ENCODE measurements at places on chromosomes 3 and 15.

DNA sequence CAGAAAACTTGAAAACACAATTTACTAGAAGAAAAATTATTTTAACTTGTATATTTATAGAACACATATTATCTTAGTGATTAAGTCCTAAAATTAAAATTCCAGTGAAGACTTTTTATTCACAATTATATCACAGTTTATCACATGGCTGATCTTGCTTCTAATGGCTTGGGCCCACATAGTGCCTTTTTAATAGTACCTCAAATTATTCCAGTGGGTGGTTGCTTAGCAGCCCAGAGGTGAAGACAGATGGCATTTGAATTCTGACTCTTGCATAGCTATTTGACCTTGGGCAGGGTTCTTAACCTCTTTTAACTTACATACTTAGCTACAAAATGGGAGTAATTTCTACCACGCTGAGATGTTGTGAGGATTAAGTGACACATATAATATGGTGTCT, 214.7 kb upstream of the SGO1 start:
- no peak for DNase-seq

DNA sequence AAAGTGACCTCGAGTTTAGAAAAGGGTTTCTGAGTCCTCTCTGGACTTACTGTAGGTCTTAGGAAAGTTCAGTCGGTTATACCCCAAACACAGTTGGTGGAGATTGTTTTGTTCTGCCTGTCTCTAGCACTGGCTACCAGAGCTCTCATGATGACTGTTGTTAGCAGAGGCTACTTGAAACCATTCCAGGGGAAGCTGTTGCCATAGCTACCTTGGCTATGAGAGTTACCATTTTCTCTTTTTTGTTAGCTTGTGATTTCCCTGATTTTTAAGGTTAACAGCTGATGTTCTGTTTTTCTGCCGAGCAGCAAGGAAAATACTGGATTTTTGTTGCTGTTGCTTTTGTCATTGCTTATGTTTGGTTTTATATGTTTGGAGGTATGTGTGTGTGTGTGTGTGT, 26.7 kb downstream of the ABHD2 start:
- no peak for DNase-seq

- DNase-seq, result no peak
Observed at GRCh38 chr3:56612146-56612545, 55.2 kb downstream of the CCDC66 start.

- DNase-seq, result no peak
Observed at GRCh38 chr3:36804295-36805055, 40.1 kb upstream of the DCLK3 start.

DNA sequence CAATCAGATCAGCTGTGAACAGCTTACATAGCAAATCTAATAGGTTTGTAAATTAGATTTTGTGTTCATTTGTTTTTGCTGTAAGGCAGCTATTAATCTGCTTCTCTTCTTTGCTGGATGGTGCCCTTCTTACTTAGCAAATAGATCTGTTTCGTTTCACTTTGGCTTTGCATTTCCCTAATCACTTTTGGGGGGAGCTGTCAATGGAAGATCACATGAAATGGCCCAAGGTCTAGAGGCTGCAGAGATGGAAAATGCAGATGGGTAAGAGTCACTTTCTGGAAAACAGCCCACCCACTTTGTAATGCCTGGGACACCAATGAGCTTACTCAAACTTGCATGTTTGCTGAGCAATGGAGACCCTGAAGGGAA, 36.4 kb downstream of the ST8SIA2 start:
- no peak for DNase-seq

- no peak for DNase-seq
Observed at GRCh38 chr15:60614028-60614427, 135.1 kb upstream of the ICE2 start.

DNA sequence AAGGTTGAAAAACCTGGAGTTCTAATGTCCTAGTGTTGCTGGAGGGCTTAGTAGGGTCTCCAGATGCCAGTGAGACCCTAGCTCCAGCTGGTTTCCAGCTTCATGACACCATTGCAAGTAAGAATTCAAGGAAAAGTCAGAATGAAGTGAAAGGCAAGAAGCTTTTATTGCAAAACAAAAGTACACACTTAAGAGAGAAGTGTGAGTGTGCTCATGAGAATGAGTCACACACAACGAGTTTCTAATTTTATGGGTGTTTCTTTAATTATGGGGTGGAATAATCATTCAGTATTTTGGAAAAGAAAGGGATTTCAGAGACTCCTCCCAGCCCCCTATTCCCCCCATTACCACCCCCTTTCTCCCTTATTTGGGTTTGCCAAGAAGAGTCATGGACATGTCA, 24.6 kb upstream of the ZNF502 start:
- no peak for DNase-seq

- DNase-seq, result no peak
Observed at GRCh38 chr3:182626484-182627467, 166.5 kb upstream of the ATP11B start.

DNA sequence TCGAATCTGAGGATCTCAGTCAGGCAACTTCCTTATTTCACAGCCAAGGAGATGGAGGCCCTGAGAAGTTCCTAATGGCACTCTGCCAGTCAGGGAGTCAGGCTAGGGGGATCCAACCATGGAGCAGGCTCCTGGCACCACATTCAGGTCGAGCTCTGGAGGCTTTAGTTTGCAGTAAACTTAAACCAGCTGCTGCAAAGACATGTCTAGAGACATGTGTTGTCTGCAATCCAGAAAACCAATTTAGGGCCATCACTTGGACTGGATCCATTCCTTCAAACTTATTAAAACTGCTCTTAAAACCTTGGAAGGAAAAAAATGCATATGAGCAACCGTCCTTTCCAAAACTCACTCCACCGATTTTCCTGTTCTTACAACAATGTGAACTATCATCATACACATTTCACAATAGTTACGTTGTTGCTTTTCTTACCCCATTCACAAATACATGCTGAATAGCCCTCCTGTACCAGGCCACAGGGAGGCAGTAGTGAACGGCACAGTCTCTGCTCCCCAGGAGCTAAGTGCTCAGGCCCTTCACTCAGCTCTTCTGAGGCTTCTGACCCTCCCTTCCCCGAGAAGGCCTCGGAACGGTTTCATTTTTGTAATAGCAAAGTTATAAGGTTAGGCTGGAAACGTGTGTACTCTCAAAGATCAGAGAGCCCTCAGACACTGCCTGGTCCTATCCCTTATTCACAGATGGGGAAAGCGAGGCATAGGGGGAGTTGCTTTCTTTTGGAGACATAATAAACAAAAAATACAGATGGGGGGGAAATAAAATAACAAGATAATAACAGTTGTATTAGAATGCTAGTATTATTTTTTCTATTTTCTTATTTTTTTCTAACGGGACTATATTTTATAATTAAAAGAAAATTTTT, 20.1 kb downstream of the RFT1 start:
- DNase-seq, result no peak

GRCh38 chr3:62332835-62333244, 40.5 kb downstream of the FEZF2 start:
- no peak for DNase-seq

- DNase-seq, result no peak
Observed at GRCh38 chr3:18135060-18135814, 289.9 kb downstream of the SATB1 start.

DNA sequence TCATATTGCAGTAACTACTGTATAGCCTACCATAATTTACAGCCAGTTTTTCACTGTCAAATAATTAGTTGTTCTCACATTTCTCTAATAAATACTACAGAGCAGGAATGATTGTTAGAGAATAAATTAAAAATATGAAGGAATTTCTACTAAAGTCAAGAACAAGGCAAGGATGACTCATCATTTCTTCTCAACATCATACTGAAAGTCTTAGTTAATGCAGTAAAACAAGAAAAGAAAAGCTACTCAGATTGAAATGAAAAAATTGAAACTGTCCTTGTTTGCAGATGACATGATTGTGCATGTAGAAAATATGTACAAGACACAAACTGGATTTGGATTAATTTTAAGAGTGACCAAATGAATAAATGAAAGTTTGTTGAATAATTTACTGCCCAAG, 608.2 kb downstream of the NSUN3 start:
- DNase-seq, result no peak

DNA sequence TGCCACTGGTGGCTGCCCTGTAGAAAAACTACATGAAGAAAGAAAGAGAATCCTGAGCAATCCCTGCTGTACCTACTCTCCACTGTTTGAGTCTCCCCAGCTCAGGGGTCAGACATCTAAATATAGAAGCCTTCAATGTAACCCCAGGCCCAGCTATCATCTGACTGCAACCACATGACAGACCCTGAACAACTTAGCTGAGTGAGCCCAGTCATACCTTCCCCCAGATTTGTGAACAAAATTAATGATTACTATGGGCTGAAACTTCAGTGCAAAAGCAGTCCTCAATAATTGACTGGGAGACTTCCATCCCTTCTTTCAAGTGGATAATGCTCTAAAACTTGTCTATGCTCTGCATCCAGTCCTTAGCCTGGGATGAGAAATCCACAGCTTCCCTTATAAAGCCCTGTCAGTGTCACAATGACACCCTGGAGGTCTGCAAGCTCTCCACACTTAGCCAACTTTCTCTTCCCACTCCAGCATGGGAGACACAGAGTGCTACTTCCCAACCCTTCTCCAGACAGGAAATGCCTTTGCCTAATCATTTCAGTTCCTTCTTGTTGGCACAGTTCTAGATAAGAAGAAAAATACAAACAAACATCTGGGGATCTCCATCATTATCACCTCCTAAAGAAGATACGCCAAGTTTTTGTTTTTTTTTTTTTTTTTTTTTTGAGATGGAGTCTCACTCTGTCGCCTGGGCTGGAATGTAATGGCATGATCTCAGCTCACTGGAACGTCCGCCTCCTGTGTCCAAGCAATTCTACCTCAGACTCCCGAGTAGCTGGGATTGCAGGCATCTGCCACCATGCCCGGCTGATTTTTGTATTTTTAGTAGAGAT, 198.5 kb upstream of the GADL1 start:
- DNase-seq, result no peak

GRCh38 chr3:37198996-37199395, 24.6 kb upstream of the LRRFIP2 start:
- no peak for DNase-seq

All from activated T-helper 9 cell treated with anti-CD3 and anti-CD28 coated beads, Interleukin-2, amount 50 U/mL, for 16 hours (primary cell).